ENCODE measurements at places on chromosomes 4 and X.

- DNase-seq, result no peak
Observed at GRCh38 chr4:29711226-29711625, 1008.9 kb upstream of the PCDH7 start.

- DNase-seq, result no peak
Observed at GRCh38 chr4:87622303-87622702, 14.0 kb downstream of the DSPP start.

DNA sequence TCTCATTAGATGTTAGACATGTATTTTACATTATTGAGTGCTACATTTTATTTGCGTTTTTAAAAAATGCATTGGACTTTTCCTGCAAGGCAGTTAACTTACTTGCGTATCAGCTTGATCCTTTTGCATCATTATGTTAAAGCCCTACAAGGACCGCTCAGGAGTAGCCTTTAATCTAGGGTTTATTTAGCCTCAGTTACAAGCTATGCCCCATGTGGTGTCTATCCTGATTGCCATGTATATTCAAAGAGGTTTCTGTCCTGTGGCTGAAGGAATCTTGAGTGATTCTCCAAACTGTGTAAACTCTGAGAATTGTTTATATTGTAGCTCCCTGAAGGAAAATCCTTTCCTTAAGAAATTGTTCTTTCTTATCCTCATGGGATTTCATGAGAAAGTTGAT, 821.8 kb upstream of the AGA start:
- DNase-seq, result no peak

DNA sequence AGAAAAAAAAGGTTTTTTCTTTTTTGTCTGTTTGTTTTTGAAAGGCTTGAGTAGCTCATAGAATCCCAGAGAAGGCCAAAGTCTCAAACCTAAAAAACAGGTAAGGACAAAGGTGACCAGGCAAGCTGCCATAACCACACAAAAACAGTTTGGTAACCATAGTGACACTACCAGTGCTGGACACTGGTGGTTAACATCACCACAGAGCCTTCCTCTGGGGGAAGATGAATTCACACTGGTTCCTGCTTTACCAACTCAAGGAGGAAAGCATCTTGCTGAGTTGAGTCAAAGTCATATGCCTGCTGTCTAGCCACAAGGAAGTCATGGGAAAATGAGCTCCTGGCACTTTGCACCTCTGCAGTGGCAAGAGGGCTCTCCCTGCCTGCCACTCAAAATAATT, 32.5 kb downstream of the IDS start:
- no peak for DNase-seq

DNA sequence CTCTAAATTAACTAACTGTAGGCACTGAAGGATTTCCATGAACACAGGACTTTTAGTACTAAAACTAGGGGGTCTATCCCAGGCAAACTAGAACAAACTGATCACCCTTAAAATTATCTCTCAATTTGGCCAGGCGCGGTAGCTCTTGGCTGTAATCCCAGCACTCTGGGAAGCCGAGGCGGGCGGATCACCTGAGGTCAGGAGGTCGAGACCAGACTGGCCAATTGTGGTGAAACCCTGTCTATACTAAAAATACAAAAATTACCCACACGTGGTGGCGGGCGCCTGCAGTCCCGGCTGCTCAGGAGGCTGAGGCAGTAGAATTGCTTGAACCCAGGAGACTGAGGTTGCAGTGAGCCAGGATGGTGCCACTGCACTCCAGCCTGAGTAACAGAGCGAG, 436.6 kb downstream of the RPA4 start:
- no peak for DNase-seq

GRCh38 chr4:40763228-40763716, 13.5 kb downstream of the NSUN7 start:
- DNase-seq, result no peak

GRCh38 chr4:154868414-154869194, 87.5 kb downstream of the RBM46 start:
- no peak for DNase-seq

- no peak for DNase-seq
Observed at GRCh38 chr4:80321776-80322175, 13.8 kb upstream of the CFAP299 start.

- no peak for DNase-seq
Observed at GRCh38 chr4:90542216-90542615, 415.0 kb downstream of the CCSER1 start.

DNA sequence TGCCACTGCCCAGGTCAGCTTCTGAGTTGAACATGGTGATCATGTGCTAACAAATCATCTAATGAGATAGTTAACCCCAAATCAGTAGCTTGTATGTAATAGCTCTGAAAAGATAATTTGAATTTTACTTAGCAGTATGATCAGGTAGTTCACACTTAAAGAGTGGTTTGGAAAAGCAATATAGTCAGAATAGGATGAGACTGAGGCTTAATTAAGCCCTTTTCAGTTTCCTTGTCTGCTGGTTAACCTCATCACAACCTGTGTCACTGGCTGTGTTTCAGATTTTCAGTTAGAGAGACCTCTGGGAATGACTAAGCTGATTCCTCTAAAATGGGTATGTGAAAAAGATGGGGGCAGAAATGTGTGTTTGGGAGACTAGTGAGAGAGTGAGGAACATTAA, 38.1 kb downstream of the GPR174 start:
- no peak for DNase-seq

- no peak for DNase-seq
Observed at GRCh38 chr4:159104694-159105414, 2.0 kb downstream of the RAPGEF2 start.

GRCh38 chr4:2073808-2074481, 14.8 kb downstream of the NAT8L start:
- DNase-seq, result no peak

DNA sequence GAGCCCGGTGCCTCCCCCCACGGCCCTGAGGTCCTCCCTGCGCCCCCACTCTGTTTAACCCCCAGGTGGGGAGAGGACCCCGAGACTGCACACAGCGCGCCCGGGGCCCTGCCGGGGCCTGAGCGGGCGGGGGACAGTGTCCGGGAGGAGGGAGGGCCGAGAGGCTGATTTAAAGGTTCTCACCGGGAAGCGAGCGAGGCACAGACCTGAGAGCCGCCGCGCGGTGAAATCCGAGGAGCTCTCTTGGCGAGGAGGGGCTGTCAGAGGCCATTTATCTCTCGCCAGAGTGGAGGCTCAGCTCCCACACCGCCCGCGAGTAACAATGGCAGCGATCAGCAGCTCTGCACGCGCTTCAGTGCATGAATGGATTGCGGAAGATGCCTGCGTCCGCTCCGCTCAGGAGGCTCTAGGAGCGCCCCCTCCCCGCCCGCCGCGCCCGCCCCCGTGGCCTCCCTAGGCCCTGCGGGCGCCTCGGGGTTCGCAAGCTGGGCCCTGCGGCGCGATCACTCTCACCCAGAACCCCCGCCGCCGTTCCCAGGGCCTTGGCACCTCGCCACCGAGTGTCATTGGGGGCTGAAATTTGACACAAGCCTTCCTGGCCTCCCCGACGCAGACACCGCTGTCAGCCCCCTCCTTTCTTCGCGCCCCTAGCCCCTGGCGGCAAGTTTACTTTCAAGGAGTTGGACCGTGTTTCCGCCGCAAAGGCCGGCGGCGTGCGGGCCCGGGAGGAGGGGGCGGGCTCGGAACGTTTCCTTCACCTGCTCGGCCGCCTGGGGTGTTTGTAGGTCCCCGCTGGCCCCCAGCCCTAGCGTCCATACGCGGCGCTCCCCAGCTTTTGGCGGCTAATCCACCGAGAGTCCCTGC, 48.7 kb upstream of the BCOR start:
- no peak for DNase-seq

DNA sequence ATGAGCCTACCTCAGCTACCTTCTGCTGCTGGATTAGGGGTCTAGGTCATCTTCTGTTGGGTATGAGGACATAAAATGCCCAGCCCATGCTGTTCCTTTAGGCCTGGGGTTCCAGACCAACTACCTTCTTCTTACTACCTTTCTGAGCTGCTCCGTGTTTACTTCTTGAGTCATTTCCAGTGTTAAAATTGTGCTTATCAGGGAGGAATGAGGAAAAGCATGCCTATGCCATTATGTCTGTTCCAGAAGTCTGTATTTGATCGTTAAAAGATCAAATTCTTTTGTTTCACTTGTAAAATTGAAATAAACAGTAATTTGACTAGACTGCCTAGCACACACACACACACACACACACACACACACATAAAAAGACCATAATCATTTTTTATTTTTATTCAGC, 1912.7 kb upstream of the TENM3 start:
- no peak for DNase-seq

DNA sequence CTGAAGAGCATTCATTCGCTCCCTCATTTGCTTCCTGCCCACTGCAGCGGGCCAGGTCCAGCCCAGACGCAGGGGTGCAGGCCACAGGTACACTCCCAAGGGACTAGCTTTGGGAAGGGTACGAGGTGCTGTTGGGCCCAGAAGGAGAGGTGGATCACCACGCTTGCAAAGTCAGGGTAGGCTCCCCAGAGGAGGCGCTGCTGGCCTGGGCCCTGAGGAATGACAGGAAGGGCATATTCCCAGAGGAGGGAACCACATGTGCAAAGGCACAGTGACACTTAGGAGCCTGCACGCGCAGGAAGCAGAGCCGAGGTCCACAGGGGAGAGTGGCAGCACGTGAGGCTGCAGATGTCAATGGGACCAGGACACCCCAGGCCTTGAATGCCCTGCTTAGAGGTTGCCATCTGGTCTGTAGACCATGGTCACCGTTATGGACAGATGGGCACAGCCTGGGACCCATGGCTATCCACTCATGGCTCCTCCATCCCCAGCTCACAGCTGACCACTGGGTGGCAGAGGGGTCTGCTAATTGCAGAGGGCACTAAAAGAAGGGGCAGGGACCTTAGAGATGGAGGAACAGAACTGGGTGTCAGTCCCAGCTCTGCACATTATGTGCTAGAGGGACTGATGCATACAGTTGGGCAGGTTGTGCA, 7.9 kb downstream of the HTRA3 start:
- DNase-seq, result no peak

DNA sequence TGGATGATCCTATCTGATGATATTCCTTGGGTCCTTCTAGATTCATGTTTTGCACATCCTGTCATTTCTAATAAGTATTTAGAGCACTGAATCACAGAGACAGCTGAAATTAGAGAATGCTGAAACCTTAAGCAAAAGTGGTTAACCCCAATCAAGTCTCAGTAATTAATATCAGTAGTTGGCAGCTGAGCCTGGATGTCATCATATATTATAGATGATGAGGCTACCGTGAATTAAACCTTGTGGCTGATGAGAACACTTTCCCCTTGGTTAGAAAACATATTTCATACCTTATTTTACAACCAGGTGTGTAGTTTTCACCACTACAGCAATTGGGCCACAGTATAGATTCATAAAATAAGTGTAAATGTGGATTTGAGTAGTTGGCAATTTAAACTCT, 499.0 kb downstream of the PDGFC start:
- DNase-seq, result no peak

GRCh38 chrX:127861611-127862010, 190.6 kb downstream of the ACTRT1 start:
- DNase-seq, result no peak

GRCh38 chrX:24285082-24285481, 28.8 kb downstream of the SUPT20HL2 start:
- DNase-seq, result no peak

DNA sequence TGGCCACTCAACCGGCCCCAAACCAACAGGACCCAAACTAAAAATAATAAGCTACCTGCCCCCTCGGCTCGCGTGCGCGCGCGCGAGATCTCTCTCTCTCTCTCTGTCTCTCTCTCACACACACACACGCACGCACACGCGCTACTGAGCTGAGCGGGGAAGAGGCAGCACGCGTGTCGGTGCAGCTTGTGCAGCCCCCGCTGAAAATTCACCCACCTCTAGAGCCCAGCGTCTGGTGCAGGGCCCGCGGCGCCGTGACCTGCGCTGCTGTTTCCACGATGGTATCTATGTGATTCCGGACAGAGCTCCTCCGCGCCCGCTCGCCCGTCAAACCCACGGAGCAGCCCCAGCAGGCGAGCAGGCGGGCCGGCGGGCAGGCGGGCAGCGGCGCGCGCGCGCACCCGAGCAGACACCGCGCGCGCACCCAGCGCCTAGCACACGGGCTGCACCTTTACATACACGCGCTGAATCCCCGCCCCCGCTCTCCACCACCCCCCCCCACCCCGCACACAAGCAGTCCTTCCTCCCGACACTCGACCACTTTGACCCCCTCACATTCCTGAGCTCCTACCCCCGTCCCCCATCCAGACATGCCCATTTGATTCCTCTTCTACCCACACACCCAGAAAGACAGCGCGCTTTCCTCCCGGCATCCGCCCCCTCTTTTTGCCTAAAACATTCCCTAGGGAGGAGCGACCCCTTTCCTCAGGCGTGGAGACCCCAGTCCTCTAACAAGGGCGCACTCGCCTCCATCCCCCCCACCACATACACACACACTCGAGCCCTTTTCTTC, 1.0 kb downstream of the SLITRK4 start:
- no peak for DNase-seq

- DNase-seq, result no peak
Observed at GRCh38 chr4:102675141-102675540, 85.6 kb downstream of the MANBA start.

- no peak for DNase-seq
Observed at GRCh38 chr4:52081216-52081615, 30.1 kb downstream of the SPATA18 start.

GRCh38 chrX:154466036-154466435, 8.0 kb downstream of the PLXNA3 start:
- DNase-seq, result no peak

DNA sequence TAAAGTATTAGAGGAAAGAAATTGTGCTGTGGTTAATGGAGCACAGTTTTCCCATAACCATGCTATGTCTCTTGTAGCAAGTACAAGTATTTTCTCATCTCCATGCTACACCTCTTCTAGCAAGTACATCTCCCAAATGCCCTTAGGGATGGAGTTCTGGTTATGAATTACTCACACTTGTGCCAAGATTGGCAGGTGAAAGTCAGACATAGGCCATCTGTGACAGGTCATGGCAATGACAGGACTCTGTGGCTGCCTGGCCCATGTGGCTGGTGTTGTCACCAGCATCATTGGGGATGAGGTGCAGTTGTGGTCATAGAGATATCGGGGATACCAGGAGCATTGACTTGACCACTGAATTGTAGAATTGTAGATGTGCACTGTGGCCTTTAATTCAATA, 310.2 kb downstream of the FAT4 start:
- no peak for DNase-seq

- DNase-seq, result no peak
Observed at GRCh38 chr4:89247951-89248350, 59.6 kb downstream of the GPRIN3 start.
